ENCODE measurements at places on chromosomes 4 and X. TPM values are rescaled to one million over a fixed set of nuclear protein-coding genes. Genes with fewer than 3 reads are reported as not detected.

GRCh38 chrX:40011322-40012038 lies 86.3 kb downstream of the BCOR start:
- no peak for DNase-seq

DNA sequence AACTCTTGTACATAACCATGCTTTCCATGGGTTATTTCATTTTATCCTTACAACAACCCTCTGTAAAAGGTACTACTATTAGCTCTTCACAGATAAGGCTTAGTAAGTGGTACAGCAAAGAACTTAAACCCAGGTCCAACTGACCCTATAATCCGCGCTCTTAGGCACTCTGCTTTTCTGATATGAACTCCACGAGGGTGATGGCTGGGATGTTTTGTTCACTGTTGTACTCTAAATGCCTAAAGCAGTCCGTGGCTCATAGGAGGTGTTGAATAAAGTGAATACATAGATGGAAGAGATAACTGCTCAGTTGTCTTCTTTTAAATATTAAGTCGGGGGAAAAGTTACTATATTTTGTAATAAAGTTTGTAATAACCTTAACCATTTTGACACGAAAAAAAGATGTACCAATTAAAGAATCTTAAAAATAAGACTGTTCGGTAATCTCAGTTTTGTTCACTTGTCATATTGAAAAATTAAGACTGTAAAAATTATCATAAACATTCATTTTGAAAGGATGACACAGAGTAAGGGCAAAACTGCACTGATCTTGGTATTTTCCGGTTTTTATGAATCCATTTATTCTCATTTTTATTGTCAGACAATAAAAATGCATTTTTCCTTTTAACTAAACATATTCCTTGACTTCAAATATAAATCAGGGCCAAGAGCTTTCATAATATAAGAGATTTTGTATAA lies 166.5 kb downstream of the FBXW7 start:
- no peak for DNase-seq

MTHFD2L gene
- total RNA-seq, result 21.1 TPM

- DNase-seq, result no peak
Measured at GRCh38 chrX:9770319-9770718, 4.7 kb upstream of the GPR143 start.

GRCh38 chr4:168836490-168836889 lies 173.6 kb downstream of the CBR4 start:
- no peak for DNase-seq

DNA sequence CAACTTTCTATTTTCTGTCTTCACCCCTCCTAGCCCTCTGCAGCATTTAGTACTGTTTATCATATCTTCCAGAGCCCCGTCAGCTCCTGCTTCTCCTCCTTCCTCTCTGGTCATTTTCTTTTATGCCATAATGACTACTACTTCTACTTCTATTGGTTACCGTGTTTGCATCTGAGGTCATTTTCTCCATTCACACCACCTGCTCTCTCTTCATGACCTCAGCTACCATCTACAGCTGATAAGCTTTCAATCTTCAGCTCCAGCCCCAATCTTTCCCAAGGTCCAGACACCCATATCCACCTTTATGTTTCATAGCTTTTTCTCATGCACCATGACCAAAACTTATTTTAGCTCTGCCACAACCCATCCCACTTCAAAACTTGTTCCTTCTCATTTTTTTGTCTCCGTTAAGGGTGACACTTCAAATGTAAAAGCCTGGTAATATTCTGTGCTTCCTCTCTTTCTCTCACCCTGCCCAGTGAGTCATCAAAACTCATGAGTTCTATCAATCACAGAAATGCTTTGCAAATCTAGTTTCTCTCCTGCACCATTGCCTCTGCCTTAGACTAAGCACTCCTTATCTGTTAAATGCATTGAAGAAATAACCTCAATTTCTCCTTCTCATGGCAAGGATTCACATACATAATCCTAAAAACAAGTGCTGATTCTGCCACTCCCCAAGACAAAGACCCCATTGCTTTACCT lies 71.3 kb upstream of the IQCM start:
- no peak for DNase-seq

- DNase-seq, result no peak
Measured at GRCh38 chrX:120614816-120615215, 10.9 kb downstream of the MCTS1 start.

All from progenitor cell of endocrine pancreas (in vitro differentiated cells).